T-helper 2 cell treated with Interferon-gamma antibody and Interleukin-4, amounts not matched to agents 5 μg/mL and 100 μg/mL, for 36 hours (primary cell): ENCODE measurements at places on chromosomes 6 and 20.

DNA sequence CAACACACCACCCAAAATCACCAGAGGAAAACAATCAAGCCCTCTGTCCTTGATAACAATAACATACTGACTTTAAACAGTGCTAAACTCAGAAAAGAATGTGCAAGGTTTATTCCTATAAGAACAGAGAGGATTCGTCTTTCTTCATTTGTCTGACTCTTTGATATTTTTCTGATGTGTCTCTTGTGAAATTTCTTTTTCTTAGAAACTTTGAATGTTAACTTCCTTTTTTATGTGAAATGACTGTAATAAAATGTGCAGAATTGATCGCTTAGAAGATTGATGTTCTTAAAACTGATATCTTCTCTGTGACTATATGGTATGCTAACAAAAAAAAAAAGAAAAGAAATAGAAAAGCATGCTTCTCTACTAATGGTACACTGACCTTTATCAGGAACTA is 947.4 kb upstream of the CITED2 start:
- DNase-seq = no peak

DNA sequence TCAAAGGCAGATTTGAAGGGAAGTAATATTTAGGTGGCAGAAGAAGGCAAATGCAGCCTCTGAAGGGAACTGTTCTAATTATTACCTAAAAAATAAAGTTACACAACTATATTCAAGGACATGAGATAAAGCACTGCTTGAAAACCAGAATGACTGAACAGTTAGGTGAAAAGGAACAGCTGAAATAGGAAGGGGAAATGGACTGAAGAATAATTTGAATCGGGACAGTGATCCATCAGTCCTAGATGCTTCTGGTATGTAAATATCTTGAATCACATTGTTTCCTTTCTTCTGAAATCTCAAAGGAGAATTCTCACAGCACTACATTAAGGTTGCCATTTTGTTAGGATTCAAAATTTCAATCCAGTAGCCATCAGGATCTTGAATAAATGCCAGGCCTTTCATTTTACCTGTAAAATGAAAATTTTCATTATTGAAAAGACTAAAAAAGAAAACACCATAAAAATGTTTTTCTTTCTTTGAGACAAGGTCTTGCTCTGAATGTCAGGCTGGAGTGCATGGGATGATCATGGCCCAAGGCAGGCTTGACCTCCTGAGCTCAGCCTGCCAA is 25.9 kb downstream of the GLO1 start:
- no peak for DNase-seq

- no peak for DNase-seq
These were observed 987.0 kb upstream of the MAP3K7 start for GRCh38 chr6:91573826-91574416.

- DNase-seq = no peak
These were observed 25.1 kb downstream of the GZF1 start for GRCh38 chr20:23387118-23387443.

DNA sequence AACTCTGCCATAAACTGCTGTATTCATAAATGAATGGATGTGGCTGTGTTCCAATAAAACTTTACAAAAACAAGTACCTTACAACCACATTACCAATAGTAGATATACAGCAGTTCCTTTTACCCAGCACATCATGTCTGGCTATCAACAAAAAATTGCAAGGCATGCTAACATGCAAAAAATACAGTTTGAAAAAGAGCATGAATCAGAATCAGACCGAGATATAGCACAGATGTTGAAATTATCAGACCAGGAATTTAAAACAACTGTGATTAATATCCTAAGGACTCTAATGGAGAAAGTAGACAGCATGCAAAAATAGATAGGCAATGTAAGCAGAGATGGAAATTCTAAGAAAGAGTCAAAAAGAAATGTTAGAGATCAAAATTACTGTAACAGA is 8.4 kb upstream of the NUS1 start:
- no peak for DNase-seq
